ENCODE measurements at places on chromosomes 6 and 20.

- DNase-seq, result no peak
These were observed 34.2 kb downstream of the FOXQ1 start for GRCh38 chr6:1346101-1346500.

GRCh38 chr20:654417-654750, 1.4 kb upstream of the SRXN1 start:
- DNase-seq, result no peak

DNA sequence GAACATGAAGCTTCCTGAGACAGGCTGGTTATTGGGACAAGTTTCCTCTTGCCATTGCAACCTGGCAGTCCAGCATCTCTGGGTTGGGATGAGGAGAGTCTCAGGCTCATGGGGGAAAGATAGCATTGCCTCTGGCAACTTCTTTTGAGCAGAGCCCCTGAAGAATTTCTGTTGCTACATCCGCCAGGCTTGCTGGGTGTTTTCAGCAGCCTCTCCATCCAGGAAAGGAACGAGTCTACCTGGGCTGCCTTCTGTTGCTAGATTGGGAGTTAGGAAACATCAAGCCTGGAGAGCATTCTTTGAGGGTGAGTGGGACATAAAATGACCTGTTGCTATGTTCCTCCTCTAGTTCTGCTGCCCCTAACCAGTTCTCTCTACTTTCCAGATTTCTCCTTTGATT, 313.5 kb downstream of the RFPL4B start:
- DNase-seq, result no peak

DNA sequence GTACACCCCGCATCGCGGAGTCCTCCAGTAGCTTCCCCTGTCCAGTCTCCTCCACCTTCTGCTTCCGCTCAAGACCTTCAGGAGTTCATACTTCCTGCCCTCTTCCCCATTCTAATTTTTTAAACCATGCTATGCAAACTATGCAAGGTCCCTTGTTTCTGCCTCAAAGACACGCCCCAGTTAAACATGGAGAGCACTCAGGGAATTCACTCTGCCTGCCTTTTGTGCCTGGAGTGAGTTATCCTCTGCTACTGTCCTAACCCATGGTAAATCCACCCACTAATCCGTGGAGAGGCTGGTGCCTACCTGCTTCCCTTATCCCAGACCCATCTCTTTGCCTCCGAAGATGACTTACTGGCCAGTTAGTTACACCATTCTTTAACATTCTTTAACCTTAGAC, 473.7 kb upstream of the JARID2 start:
- no peak for DNase-seq

- DNase-seq, result no peak
These were observed 112.7 kb upstream of the PDE10A start for GRCh38 chr6:165775721-165776120.

- no peak for DNase-seq
These were observed 17.4 kb downstream of the SERAC1 start for GRCh38 chr6:158150701-158151100.

DNA sequence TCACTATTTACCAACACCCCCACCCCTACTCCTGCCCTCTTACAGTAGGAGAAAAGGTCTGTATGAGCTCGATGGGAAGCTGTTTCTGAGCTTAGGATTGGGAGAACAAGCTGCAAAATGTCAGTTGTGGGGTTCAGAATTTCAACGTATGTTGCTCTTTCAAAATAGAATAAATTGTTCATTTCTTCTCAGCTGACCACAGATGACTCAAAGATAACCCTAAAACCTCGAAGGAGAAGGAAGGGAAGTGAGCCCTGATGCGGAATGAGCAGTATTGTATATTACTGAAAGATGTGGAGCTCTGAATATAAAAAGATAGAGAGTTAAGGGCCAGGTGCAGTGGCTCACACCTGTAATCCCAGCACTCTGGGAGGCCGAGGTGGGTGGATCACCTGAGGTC, 35.9 kb upstream of the MYLIP start:
- no peak for DNase-seq

- no peak for DNase-seq
These were observed 178.5 kb downstream of the FRK start for GRCh38 chr6:115882174-115882573.

DNA sequence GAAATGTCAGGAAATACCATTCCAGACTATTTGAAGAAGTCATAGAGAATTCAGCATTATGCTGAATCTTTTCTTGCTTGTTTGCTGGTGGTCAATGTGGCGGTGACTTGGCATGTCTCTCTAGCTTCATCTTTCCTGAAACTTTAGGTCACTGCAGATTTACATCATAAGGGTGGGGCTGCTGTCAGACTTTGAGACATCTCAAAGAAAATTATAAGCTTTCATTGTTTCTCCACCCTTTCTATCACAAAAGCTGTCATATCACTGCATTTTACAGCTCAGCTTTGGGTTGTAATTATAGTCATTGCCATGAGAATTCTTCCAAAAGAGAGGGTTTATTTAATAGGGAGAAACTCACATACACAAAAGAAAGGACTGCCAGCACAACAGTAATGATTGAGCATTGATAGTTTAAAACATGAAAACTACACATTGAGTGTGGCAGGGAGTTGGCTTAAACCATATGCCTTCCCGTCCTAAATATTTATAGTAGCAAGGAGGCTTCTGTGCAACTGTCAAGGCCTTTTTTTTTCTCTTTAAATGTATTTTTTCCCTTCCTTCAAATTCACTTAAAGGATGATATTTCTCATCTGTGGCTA, 44.7 kb upstream of the LRRC1 start:
- no peak for DNase-seq

DNA sequence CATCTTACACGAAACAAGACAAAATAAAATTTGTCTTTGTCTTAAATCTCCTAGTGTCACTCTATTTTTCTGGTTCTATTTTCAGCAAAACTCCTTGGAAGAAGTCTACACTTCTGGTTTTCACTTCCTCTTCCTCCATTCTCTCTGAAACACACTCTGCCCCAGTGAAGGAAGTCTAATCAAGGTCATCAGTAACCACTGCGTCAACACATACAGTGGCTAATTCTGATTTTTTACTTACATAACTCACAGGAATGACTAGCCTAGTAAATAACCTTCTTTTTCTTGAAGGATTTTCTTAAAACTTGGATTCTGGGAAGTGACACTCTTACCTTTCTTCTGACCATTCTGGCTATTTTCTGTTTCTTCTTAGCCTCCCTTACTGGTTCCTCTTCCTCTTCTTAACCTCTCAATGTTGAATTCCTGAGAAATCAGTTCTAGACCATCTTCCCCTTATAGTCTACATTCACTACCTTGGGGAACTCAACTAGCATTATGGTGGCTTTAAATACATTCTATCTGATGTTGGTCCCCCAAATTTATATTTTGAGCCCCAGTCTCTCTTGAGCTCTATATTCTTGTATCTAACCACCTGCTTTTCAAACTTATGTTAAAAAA, 37.5 kb downstream of the AIG1 start:
- no peak for DNase-seq

DNA sequence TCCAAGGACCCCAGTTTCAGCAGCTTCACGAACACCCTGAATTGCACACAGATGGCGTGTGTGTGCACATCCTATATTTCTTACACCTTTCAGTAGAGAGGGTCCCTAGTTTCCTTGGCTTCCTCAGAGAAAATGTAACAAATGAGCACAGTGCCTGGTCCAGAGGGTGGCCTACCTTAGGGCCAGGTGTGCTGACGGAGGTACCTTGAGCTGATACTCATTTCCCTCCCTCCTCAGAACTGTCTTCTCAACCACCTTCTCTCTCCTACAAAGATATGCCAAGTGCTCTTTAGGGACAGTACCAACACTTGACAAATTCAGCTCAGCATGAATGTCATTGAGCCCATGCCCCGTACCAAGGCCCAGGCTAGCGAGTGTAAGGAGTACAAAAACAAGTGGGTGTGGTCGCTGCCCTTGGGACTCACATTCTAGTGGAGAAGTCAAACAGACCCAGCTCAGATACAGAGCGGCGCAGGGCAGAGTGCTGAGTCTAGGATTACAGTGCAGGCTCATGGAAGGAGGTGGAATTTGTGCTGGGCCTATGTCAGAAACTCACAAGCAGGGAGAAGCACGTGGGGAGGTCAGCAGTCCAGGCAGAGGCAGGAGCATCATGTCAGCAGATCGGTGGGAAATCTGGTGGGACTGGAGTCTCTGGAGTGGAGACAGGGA, 9.6 kb upstream of the BPHL start:
- no peak for DNase-seq

DNA sequence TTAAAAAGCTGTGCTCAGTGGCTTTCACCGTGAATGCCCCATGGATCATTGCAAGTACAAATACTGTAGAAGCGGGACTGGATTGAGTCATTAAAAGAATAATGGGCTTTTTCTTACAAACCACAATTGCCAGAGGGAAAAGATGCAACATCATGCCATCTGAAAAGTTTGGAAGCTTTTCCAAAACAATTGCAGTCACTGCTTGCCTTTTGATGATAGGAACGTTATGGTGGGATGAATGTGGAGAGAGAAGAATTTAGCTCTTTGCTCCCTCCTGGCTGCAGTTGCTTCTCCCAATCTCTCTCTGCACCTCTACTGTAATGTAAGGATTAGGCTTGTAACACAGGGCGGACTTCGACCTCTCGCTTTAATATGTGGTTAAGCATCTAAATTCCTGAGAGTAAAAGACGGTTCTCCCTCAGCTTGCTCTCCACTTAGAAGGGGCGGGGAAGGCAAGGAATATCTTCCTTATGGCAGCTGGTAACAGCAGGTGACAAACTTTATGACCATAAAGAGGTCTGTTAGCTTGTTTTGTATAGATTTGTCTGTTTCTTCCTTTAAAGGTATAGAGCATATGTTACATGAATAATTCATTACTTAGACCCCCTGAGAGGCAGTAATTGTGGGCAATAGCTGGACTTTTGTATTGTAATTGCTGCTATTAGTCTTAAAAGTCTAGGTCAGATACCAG, 376.1 kb downstream of the UTRN start:
- no peak for DNase-seq

- DNase-seq, result no peak
These were observed 107.5 kb downstream of the TMEM170B start for GRCh38 chr6:11645016-11645415.

DNA sequence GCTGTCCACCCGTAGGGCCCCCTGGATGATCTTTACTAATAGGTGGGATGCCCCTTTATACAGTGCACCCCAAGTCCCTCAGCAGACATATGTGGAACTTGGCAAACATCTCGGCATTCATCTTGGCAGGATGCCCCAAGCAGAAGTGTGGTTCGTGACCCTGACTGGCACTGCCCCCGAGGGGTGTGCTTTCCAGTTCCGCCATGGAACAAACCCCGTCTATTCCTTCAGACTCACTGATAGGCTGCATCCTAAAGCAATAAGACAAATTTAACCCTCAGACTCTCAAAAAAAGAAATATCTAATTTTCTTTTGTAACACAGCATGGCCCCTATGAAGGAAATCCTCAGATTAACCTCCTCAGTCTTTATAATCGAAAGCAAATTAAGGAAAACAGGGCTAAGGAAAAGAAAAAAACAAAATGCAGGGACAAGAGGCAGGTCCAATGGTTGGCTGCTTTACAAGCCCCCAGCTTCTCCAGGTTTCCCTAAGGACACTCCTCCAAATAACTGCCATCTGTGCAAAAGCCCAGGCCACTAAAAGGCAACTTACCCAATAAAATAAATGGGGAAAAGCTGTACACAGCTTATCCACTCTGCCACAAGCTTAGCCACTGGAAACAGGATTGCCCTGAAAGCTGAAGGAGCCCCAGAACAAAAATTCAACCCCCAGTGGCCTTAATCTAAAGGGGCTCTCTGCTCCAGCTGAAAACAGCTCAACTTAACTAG, 30.5 kb upstream of the RIPK1 start:
- no peak for DNase-seq

- DNase-seq, result no peak
These were observed 207.8 kb downstream of the TPBG start for GRCh38 chr6:82571455-82571854.

DNA sequence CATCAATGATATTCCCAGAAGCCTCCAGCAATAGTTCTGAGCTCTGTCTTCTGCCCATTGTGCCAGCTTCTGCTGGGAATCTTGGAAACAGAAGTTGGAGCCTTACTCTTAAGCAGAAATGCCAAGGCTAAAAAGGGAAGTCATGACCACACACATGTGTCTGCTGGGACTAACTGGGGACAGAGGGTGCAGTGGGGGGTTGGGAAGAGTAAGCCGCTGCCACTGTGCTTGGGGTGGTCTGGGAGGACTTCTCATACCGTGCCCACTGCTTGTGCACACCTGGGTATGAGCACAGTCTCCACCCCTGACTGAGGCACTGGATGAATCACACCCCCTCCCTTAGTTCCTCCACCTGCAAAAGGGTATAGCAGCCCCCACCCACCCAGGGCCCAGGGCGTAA, 90.7 kb downstream of the CDC5L start:
- no peak for DNase-seq

DNA sequence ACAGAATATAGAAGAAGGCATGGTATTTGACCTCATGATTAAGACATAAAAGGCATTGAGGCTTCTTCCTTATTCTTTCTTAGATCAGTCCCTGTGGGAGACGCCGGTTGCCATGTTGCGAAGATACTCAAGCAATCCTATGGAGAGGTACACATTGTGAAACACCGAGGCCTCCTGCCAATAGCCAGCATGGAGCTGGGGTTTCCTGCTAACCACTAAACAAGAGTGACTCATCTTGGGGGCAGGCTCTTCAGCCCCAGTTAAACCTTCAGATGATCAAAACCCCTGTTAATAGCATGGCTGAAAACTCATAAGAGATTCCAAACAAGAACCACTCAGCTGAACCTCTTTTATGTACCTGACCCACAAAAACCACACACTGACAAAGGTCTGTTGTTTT, 478.8 kb downstream of the CD83 start:
- DNase-seq, result no peak

DNA sequence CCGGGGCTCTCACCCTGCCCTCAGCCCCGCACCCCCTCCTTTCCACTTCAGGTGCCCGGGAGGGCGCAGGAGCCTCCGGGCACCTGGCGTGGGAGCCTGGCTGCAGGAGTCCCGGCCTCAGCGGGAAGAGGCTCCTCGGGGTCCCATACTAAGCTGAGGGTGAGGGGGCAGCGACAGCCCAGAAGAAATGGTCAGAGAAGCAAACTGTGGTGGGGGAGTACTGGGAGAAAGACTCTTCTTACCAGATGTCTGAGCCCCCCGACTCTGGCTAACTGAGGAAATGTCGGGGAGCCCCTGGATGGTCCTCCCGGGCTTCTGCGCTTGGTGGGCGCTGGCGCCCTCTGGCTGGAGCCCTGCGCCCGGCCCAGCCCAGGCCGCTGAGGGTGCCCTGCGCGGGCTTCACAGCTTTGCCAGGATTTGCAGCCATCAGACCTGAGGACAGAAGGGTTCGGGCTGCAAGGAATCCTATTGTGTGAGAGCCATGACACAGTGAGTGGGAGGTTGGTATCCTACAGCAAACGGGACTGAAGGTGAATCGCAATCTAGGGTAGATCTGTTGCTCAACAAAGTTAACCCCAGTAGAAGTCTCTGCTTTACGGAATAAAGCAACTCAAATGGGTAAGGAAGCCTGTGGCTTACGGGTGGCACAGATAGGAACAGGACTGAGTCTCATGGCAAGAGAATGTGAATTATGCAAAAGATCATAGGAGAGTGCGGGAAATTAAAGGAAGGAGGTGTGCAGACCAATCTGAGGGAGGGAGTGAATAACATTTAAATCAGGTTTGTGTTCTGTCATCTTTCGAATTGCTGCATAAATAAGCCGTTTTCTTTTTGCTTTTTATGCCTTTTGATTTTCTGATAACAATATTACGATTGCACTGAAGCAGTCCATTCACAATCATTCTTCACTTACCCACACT, 639 bp upstream of the RCAN2 start:
- peak; percentile 33 for DNase-seq

GRCh38 chr6:135094403-135094821, 39.8 kb upstream of the HBS1L start:
- no peak for DNase-seq

Measured in activated T-cell treated with anti-CD3 and anti-CD28 coated beads, Interleukin-2, amount 50 U/mL, for 48 hours (primary cell).